ENCODE measurements at places on chromosomes 16 and 17. TPM values are rescaled to one million over a fixed set of nuclear protein-coding genes. Genes with fewer than 3 reads are reported as not detected.

Gene ALDH3A1
- not detected for total RNA-seq

Gene CCL14
- total RNA-seq: not detected

Gene FOXJ1
- total RNA-seq: not detected

Gene FOXN1
- total RNA-seq: not detected

Gene TMEM100
- total RNA-seq: 0.22 TPM

Gene CDH1
- total RNA-seq: 0.05 TPM

Gene AIPL1
- total RNA-seq: not detected

Gene AP1G1
- total RNA-seq: 78.4 TPM

Gene TVP23A
- not detected for total RNA-seq

Gene SLC16A5
- total RNA-seq: not detected

Gene HOXB4
- total RNA-seq: 0.20 TPM

Gene TBC1D3I
- 1.0 TPM for total RNA-seq

Gene DYNLRB2
- total RNA-seq: not detected

Gene MYH2
- not detected for total RNA-seq

Gene ITGAE
- total RNA-seq: 38.7 TPM

Gene GPS1
- total RNA-seq: 136 TPM

Gene LCAT
- 4.6 TPM for total RNA-seq

Gene NPTX1
- 0.79 TPM for total RNA-seq

Gene OTOP3
- total RNA-seq: not detected

Gene NLRC3
- not detected for total RNA-seq

Gene RASD1
- 2.1 TPM for total RNA-seq

Gene IRX5
- total RNA-seq: 1.2 TPM

Gene DBNDD1
- total RNA-seq: 10.9 TPM

Gene HAP1
- total RNA-seq: 0.07 TPM

Gene SLC35G6
- total RNA-seq: not detected

Gene PRMT7
- total RNA-seq: 34.4 TPM

Gene SLC38A8
- total RNA-seq: not detected

Gene MEOX1
- not detected for total RNA-seq

Gene ERN2
- total RNA-seq: not detected

Gene SMIM36
- not detected for total RNA-seq

Gene KRTAP2-1
- not detected for total RNA-seq

Gene NHLRC4
- total RNA-seq: not detected

Gene SLC13A2
- total RNA-seq: not detected

Gene NPIPA3
- total RNA-seq: 0.22 TPM

Gene SRCIN1
- total RNA-seq: not detected

Gene MYH11
- total RNA-seq: not detected

Gene SLC9A5
- 1.3 TPM for total RNA-seq

Gene SDR42E2
- total RNA-seq: not detected

Gene TNRC6A
- total RNA-seq: 21.5 TPM

Gene PRM1
- not detected for total RNA-seq

Gene MILR1
- total RNA-seq: 6.3 TPM

Gene NOD2
- 0.07 TPM for total RNA-seq

Gene TLCD3A
- total RNA-seq: 32.8 TPM

Gene DHRS7C
- not detected for total RNA-seq

Gene TIMM22
- 19.5 TPM for total RNA-seq

Gene RNU2-1
- not detected for total RNA-seq

Gene BEAN1
- not detected for total RNA-seq

Gene ERN1
- total RNA-seq: 0.98 TPM

Gene TOX3
- not detected for total RNA-seq

Gene ADCY9
- total RNA-seq: 5.3 TPM

Gene PROCA1
- 0.84 TPM for total RNA-seq

Gene ZSWIM7
- 25.3 TPM for total RNA-seq

Gene CLDN7
- total RNA-seq: 2.4 TPM
